ENCODE measurements at places on chromosomes 12 and 14.
A peak's percentile ranks its signal among the peaks of the same experiment; 100 is the strongest.

GRCh38 chr12:97216848-97217247 lies 245.8 kb upstream of the RMST start:
- no peak for DNase-seq

DNA sequence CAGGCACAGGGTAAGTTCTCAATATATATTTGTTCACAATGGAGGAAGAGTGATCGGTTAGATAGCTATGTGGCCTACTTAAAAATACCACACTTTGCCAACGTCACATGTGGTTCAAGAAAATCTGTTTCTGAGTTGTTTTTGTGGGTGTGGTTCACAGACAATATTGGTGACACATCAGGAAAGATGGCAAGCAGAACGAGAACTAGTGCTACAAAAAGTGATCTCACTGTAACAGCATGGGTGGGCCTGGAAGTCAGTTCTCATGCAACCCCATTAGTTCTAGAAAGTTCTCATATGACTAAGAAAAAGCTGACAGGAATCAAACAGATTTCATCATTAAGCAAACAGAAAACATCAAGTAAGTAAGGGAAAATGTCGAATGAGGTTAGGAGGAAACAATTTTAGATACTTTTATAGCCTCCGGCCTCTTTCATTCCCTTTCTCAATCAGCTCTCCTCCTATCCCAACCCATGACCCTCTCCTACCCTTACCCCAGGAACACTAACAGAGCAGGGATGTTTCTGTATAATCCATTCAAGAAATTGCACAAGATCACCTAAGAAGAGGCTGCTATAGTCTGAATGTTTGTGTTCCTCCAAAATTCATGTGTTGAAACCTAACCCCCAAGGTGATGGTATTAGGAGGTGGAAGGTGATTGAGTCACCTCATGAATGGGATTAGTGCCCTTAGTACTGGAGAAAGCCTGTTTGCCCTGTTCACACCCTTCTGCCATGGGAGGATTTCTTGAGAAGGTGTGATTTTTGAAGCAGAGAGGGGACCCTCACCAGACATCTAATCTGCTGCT lies 15.5 kb upstream of the NTN4 start:
- peak; percentile 99 for DNase-seq

DNA sequence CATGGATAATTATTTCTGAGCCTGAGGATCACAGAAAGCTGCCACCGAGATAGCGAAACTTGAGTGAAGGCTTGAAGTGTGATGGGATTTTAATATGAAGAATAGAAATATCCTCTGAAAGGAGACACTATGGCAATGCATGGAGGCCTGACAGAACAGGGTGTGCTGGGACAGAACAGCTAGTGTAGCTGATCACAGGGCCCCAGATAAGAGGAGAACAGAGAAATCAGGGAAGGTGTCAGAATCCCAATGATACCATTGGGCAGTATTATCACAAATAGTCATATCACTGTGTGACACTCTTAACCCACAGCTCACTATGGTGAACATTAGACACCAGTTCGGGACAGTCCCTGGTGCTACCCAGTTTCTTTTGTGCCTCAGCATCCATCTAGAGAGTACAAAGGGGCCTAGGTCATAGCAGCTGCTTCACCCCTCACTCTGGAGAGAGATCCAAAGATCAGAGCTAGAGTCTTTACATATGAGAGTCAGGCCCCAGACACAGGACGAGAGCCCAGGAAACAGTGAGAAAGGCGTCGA lies 506 bp upstream of the OR10P1 start:
- DNase-seq: no peak

- no peak for DNase-seq
These were observed 121.0 kb upstream of the KRR1 start for GRCh38 chr12:75632442-75632841.

DNA sequence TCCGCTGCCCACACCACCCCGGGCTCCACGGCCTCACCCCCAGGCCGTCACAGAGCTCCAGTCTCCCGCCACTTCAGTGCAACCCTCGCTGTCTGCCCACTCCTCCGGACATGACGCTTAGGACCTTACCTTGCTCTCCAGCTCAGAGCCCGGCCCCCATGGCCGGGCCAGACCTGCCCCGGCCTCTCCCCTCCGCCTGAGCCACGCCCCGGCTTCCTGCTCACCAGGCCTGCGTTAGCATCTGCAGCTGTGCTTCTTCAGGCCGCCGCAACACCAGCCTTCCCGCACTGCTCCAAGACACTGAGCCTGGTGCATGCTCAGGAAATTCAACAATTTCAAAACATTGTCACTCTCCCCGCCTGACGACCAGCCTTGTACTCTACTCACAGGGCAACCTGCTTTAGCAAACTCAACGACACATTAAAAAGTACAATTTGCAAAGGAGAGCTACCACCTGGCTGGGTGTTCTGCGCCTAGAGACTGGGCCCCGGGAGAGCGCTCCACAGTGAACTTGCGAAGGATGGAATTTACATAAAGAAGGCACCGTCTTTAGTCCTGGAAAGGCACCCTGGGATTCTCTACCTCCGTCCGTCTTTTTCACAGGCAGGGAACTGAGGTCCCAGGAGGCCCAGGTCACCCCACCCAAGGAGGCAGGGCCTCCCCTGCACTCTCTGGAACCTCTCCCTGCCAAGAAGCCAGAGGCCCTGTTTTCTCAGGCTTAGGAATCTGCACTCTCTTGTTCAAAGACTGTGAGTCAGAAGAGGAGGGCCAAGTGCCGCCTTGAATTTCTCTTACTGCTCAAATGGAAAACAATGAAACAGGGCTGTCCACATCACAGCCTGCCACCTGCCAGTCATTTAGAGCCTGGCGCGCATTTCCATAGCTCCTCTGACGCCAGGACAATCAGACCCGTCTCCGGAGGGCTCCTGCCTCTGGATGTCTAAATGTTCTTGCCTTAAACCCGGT lies 51.3 kb downstream of the STX2 start:
- no peak for DNase-seq

GRCh38 chr12:116463366-116463765 lies 95.8 kb upstream of the MAP1LC3B2 start:
- no peak for DNase-seq

GRCh38 chr12:65643595-65644386 lies 180.5 kb upstream of the HMGA2 start:
- peak; percentile 93 for DNase-seq
